ENCODE measurements at places on chromosomes 1 and 21. TPM values are rescaled to one million over a fixed set of nuclear protein-coding genes. Genes with fewer than 3 reads are reported as not detected.

C4BPA gene
- total RNA-seq = not detected

DNA sequence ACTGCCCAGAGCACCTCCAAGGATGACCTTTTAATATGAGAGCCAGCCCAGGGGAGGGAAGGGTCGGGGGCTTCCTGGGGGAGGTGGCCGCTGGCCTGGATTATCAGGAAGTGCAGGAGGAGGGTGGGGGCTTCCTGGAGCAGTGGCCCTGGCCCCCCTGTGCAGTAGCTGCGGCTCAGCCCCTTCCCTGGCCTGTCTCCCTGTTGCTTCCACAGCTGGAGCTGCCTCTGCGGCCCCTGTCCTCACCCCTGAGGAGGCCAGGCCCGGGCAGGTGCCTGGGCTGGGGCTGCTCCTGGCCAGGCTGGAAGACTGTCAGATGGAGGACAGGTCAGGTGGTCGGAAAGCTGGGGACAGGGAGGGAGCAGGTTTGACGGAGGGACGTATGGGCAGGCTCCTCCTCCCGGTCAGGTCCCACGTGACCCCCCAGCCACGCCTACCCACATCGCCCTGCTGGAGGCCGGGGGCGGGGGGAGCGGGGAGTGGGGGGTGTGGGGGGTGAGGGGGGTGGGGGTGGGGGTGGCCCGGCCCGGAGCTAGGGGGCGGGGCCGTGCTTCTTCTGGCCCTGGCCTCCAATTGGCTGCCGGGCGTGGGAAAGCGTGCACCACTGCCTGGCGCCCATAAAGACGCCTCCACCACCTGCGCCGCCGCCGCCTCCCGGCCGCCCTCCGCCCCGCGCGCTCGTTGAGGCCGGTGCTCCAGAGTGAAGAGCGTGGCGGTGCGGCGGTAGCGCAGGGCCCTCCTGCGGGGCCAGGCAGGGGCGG lies 10.2 kb upstream of the TNFRSF14 start:
- H3K27me3 ChIP-seq = no peaks in the 10 kb centered on the region
- H3K36me3 ChIP-seq = no peaks in the 10 kb centered on the region
- H3K27ac ChIP-seq = peak overlapping the region; percentile 97
- peaks cover 64% of the 10 kb centered on the region for H3K4me1 ChIP-seq

- H3K4me1 ChIP-seq = no peaks in the 10 kb centered on the region
- no peak overlapping the region for H3K27ac ChIP-seq
- H3K27me3 ChIP-seq = no peaks in the 10 kb centered on the region
- H3K36me3 ChIP-seq = no peaks in the 10 kb centered on the region
- DNase-seq = no peak
- no peak overlapping the region for H3K4me3 ChIP-seq
Observed at GRCh38 chr1:101532377-101532776, 295.6 kb downstream of the S1PR1 start.

FNDC10 gene
- total RNA-seq = 2.0 TPM

- H3K4me1 ChIP-seq = peaks cover 2% of the 10 kb centered on the region
- no peak for DNase-seq
- no peak overlapping the region for H3K4me3 ChIP-seq
- no peaks in the 10 kb centered on the region for H3K36me3 ChIP-seq
- H3K27me3 ChIP-seq = no peaks in the 10 kb centered on the region
- H3K27ac ChIP-seq = no peak overlapping the region
Observed at GRCh38 chr1:204703268-204703664, 17.7 kb upstream of the LRRN2 start.

KCNQ4 gene
- total RNA-seq = 1.3 TPM

ANKRD34A gene
- total RNA-seq = 1.9 TPM

LCE1B gene
- not detected for total RNA-seq

DNA sequence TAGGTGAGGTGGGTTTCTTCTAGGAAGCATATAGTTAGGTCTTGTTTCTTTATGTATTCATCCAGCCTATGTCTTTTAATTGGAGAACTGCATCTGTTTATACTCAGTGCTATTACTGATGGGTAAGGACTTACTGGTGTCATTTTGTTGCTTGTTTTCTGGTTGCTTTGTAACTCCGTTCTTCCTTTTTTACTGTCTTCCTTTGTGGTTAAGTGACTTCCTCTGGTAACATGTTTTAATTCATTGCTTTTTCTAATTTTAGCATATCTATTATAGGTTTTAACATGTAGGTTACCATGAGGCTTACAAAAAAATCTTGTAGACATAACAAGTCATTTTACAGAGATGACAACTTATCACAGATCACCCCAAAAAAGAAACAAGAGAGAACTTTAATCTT lies 160.8 kb downstream of the VAV3 start:
- H3K27me3 ChIP-seq = no peaks in the 10 kb centered on the region
- H3K36me3 ChIP-seq = no peaks in the 10 kb centered on the region

DNA sequence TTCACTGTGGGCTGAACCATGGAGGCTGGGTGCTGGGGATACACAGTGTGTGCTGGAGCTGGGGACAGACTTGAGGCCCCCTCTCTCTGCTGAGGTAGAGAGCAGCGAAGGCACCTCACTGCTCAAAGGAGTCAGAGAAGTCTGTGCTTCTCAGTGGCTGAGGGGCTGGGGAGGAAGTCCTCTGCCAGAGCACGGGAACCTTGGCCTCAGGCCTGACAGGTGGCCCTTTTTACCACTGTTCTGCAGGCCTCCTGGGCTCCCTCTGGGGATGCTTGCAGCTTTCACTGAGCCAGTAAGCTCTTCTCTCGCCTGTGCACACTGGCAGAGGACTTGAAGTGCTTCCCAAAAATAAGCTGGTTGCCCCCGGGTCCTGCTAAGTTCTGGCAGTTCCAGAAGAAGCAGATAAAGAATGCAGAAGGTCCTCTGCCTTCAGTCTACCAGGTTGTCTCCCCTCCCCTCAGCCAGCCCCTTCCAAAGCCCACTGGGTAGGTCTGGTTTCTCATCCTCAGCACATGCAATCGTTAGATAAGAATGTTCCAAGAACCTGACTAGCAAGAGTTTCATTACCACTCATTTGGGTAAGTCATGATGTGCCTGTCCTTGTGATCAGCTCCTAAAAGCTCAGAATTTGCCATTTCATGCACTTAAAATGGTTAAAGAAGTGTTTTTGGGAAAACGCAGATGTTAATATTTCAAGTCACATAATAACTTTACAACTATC lies 53.9 kb downstream of the TENT5C start:
- H3K36me3 ChIP-seq = no peaks in the 10 kb centered on the region
- no peaks in the 10 kb centered on the region for H3K4me1 ChIP-seq
- no peak overlapping the region for H3K27ac ChIP-seq
- no peak for DNase-seq

VANGL2 gene
- 1.7 TPM for total RNA-seq

DNA sequence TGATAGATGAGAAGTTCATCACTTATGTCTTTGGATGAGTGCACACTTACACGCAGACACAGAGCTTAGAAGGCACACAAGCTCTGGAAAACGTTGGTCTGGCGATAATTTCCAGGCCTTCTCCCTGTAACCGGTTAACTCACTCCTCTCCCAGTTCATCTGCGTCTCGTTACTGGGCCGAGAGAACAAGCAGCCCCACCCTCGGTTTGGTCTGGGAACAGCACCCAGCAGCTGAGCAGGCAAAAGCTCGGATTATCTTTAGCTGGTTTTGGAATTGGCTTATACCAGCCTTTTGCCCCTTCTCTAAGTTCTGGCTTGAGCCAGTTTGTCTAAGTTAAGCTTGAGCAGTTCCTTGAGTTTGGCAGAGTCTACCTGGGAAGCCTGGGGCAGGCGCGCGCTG lies 27.3 kb upstream of the COL6A1 start:
- no peak overlapping the region for H3K4me3 ChIP-seq
- H3K36me3 ChIP-seq = no peaks in the 10 kb centered on the region
- no peak for DNase-seq
- peaks cover 46% of the 10 kb centered on the region for H3K4me1 ChIP-seq
- H3K27me3 ChIP-seq = no peaks in the 10 kb centered on the region

DNA sequence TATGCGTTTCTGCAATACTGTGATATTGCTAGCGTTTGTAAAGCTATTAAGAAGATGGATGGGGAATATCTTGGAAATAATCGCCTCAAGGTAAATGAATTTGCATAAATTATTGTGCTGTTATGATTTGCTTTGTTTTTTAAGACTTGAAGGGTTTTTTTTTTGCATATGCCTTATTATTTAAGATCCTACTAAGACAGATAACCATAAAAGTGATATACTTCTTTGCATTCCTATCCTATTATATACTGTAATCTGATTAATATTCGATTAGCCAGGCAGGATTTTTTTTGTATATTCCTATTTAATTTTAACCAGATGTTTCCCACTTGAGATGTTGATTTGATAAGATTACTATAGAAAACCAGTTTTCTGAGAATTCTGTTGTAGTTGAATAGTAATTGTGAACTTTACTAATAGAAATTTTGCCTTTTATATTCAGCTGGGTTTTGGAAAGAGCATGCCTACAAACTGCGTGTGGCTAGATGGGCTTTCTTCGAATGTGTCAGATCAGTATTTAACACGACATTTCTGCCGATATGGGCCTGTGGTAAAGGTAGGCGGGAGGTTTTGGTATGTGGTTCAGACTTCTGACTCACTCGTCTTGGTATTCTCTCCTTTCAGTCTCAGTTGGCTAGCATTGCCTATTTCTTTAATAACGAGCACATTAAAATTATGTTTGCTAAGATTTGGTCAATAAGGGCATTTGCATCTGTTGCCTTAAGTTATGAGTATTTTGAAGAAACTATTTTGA lies 56.8 kb downstream of the ZBTB17 start:
- H3K36me3 ChIP-seq = peaks cover 37% of the 10 kb centered on the region
- no peaks in the 10 kb centered on the region for H3K27me3 ChIP-seq
- H3K4me3 ChIP-seq = no peak overlapping the region
- H3K27ac ChIP-seq = no peak overlapping the region
- no peak for DNase-seq

ASCL5 gene
- total RNA-seq = not detected

DNA sequence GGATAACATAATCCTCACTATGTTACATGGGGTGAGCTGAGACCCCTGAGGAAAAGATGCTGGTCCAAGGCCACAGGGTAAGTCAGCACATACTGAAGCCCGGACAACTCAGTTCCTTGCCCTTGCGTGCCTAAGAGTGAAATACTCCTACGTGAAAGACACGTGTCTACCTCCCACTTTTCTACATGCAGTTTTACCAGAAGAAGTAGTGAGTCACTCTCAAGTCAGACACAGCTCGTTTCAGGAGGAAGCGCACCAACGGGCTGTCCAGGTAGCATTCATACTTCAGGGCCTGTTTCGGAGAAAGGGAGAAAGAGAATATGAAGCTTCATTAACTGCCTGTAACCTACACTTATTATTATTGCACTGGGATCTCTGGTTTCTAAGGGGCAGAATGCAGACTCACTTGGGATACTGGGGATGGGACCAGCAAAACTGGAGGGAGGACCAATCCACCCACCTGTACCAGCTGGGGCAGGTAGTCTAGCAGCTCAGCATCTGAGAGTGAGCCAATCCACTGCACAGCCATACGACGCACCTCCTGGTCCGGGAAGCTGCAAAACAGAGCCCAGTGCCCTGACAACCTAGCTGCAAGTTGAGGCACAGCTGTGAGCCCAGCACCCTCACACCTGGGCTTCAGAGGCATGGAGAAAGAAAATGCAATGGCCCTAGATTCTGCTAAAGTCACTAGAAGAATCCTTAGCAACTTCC lies 32.4 kb upstream of the PPP1R15B start:
- no peak overlapping the region for H3K4me3 ChIP-seq
- H3K27me3 ChIP-seq = no peaks in the 10 kb centered on the region
- H3K27ac ChIP-seq = peak overlapping the region; percentile 77
- DNase-seq = no peak

HSF2BP gene
- not detected for total RNA-seq

SH2D1B gene
- 1.1 TPM for total RNA-seq

GRCh38 chr1:8431019-8431418 lies 113.1 kb downstream of the SLC45A1 start:
- no peak overlapping the region for H3K27ac ChIP-seq
- H3K4me3 ChIP-seq = no peak overlapping the region
- no peaks in the 10 kb centered on the region for H3K4me1 ChIP-seq
- no peaks in the 10 kb centered on the region for H3K36me3 ChIP-seq
- no peak for DNase-seq
- no peaks in the 10 kb centered on the region for H3K27me3 ChIP-seq

TFF1 gene
- not detected for total RNA-seq

DNA sequence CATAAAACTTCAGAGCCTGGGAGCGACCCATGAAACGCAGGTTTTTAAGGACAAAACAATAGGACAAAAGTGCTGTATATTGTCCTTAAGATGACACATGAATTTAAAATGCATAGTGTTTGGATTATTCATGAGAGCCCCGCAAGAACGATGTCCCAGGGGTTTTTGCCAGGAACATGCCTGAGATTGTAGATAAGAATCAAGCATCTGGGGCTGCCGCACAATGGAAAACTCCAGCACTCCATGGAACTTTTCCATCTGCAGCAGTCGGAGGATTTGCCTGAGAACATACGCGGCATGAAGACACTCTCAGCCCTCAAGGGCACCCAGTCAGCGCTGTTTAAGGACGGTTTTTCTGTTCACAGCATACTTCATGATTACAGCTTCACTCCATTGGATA lies 5.3 kb upstream of the ERG start:
- DNase-seq = no peak
- no peaks in the 10 kb centered on the region for H3K4me1 ChIP-seq
- peak overlapping the region; percentile 32 for H3K27ac ChIP-seq
- H3K4me3 ChIP-seq = no peak overlapping the region
- no peaks in the 10 kb centered on the region for H3K36me3 ChIP-seq

DNA sequence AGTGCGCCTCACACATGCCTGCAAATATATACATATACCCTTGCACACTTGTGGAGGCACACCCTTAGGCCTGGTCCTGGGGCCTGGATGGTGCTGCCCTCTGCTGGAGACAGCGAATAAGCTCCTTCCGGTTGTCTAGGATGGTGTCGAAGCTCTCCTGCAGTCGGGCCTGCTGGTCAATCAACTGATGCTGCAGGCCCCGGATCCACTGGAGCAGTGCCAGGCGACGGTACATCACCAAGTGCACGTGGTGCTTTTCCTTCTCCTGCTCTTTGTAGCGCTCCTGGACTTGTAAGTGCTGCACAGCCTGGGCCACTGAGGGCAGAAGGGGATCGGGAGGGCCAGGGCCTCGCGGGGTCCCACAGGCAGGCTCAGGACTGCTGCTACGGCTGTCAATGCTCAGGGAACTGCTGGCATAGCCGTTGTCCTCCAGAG lies 3.1 kb downstream of the C1orf216 start:
- no peak overlapping the region for H3K27ac ChIP-seq
- no peaks in the 10 kb centered on the region for H3K27me3 ChIP-seq
- peak overlapping the region; percentile 7 for H3K4me3 ChIP-seq
- H3K36me3 ChIP-seq = peaks cover 11% of the 10 kb centered on the region
- H3K4me1 ChIP-seq = peaks cover 10% of the 10 kb centered on the region

GRCh38 chr1:197919346-197920066 lies 2.3 kb downstream of the LHX9 start:
- peak overlapping the region; percentile 52 for H3K4me3 ChIP-seq
- DNase-seq = no peak
- H3K4me1 ChIP-seq = no peaks in the 10 kb centered on the region

RNF186 gene
- total RNA-seq = not detected

DNA sequence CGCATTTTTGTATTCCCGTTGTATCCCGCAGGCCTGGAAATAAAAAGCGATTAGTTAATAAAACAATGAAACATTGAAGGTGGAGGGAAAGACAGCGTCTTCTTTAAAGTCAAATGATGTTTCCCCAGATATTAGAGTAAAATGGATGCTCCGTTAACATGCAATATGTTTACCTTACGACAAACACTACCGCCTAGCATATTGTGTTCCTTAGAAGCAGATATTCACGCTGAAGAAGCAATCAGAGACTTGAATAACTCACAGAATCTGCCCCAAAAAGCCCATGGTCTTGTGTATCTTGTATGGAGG lies 583 bp upstream of the B4GALT3 start:
- H3K4me3 ChIP-seq = peak overlapping the region; percentile 68
- H3K4me1 ChIP-seq = peaks cover 22% of the 10 kb centered on the region
- H3K27ac ChIP-seq = peak overlapping the region; percentile 93
- DNase-seq = no peak

GRCh38 chr1:226495716-226496115 lies 52.8 kb upstream of the STUM start:
- no peak overlapping the region for H3K4me3 ChIP-seq
- no peaks in the 10 kb centered on the region for H3K36me3 ChIP-seq
- no peak overlapping the region for H3K27ac ChIP-seq
- H3K4me1 ChIP-seq = no peaks in the 10 kb centered on the region

PGLYRP4 gene
- not detected for total RNA-seq
